ENCODE measurements at places on chromosomes 2 and 18.

DNA sequence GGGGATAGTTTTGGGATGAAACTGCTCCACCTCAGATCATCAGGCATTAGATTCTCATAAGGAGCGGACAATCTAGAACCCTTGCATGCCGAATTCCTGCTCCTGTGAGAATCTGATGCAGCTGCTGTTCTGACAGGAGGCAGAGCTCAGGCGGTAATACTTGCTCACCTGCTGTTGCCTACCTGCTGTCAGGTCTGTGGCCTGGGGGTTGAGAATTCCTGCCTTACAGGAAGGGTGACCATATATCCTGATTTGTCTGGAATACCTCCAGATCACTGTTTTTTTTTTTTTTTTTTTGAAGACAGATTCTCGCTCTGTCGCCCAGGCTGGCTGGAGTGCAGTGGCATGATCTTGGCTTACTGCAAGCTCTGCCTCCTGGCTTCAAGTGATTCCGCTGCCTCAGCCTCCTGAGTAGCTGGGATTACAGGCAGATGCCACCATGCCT, 21.7 kb downstream of the ACSL3 start:
- DNase-seq: no peak

DNA sequence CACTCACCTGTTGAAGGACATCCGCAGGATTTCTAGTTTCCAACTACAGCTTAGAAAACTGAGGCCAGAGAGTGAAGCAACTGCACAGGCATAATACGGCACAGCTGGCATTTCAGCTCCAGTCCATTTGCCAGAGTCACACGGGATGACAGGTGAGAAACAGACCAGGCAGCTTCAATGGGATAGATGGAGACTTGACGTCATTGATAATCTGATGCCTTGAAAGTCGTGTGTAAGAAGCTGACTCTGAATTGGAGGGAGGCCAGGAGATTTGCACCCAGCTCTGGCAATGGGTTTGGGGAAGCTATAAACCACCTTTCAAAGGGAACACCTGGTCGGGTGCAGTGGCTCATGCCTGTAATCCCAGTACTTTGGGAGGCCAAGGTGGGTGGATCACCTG, 12.4 kb upstream of the DNMT3A start:
- DNase-seq: no peak

- DNase-seq: no peak
Observed at GRCh38 chr2:204335451-204336058, 209.7 kb upstream of the PARD3B start.

DNA sequence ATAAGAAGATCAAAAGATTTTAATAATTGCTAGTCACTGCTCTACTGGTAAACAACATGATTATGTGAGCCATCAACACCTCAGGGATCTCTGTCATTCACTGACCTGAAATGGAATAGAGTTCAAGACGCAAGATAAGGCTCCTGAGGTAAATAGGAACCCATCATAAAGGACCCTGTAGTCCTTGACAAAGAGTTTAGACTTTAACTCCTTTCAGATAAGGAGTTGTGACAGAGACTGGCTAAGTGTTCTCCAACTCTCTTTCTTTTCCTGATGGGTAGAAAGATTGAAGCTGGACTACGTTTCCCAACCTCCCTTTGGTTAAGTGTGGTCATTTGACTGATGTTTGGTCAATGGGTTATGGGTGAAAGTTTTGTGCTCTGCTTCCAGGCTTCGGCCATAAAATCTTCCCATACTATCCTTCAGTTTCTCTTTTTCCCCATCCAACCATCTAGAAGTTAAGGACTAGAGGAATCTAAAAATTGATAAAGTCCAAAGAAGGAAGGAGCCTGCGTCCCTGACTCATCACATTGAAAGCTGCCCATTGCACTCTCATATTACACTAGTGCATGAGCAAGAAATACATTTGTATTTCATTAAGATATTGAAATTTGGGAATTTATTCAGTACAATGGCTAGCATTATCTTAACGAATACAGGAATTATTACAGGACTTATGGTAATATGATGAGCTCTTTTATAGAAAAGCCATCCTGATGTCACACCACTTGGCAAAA, 293.7 kb upstream of the ACVR2A start:
- no peak for DNase-seq

DNA sequence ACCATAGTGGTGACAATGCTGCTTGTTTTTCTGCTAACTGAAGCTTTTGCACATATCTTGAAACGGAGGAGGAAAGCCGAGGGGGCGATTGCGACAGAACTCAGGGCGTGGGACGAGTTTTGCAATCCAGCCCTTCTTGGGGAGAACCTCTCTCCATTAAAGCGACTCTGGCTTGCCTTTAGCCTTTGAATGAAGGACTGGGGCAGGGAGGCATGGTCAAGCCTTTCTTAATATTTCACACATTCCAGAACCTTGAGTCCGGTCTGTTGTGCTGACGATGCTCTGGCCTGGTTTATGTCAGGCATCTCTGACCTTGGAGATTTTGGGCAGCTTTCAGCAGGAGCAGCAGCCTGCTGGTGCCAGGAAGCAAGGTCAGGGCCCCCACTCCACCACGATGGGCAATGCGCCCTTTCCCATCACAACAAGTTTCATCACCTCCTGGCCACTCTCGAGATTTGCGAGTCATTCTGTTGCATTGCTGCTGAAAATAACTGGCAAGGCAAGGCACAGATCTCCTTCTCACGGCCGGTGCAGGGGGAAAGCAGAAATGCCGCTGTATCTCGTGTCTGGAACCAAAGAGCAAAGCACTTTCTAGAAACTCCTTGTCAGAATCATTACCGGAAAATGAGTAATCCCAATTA, 10.8 kb downstream of the EMILIN2 start:
- no peak for DNase-seq

DNA sequence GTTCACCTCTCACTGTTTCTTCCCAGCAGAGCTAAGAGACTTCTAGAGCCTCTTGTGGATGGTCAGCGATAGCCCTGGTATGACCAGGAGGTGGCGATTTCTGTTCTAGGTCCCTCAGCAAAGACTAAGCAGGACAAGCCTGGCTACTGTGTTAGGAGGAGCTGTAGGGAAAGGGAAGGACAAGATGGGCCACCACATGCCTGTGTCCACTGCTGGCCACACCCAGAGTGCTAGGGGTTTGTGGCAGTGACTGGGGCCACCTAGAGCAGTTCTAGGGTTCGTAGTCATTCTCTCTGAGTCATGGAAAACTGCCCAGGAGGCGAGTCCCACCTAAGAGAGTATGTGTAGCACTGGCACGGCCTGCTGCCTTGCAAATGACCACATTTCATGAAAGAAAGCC, 179.4 kb downstream of the ALPK2 start:
- DNase-seq: no peak

- no peak for DNase-seq
Observed at GRCh38 chr2:171316755-171317337, 116.9 kb downstream of the METTL8 start.

DNA sequence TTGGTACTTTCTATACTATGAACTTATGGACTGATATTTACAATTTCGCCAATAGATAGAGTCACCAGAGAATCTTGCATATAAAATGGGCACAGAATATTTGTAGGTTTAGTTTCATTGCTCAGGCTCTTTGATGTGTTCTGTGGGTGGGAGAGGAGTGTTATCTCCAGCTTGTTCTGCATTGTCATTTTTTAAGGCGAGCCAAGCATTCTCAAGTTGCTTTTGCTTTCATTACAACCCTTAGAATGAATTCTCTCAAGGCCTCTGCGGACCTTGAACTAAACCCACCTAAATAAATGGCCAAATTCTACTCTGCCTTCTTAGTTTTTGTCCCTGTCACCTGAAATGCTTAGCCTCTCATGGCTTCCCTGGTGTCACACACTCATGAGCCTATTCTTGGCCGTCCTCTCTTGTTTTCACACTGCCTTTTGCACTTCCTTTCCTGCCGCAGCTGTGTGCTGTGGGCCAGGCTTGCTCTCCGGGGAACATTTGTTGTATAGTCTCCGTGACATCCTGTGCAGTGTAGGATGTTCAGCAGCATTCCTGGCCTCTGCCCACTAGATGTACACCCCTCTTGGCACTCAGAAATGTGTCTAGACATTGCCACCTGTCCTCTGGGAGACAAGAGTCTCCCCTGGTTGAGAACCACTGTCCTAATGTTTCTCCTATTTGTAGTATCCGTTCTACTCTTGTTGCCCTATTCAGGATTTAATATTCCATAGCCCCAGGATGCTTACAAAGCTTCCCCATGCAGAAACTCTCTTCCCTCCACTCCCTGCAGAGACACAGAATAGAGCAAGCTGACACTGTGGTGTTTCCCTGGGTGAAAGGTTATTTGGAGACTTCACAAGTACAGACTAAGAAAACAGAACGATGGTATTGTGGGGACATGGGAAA, 255.6 kb downstream of the PTPRM start:
- DNase-seq: no peak

GRCh38 chr2:236965021-236965840, 120.5 kb upstream of the COPS8 start:
- DNase-seq: no peak

GRCh38 chr2:54289917-54290316, 33.9 kb upstream of the TSPYL6 start:
- DNase-seq: no peak
